Stimulated activated CD4-positive, alpha-beta T cell treated with anti-CD3 and anti-CD28 coated beads, Interleukin-12 subunit alpha, Interleukin-12 subunit beta, amount 100 ng/mL, for 24 hours (primary cell): ENCODE measurements at places on chromosomes 3 and 15.

DNA sequence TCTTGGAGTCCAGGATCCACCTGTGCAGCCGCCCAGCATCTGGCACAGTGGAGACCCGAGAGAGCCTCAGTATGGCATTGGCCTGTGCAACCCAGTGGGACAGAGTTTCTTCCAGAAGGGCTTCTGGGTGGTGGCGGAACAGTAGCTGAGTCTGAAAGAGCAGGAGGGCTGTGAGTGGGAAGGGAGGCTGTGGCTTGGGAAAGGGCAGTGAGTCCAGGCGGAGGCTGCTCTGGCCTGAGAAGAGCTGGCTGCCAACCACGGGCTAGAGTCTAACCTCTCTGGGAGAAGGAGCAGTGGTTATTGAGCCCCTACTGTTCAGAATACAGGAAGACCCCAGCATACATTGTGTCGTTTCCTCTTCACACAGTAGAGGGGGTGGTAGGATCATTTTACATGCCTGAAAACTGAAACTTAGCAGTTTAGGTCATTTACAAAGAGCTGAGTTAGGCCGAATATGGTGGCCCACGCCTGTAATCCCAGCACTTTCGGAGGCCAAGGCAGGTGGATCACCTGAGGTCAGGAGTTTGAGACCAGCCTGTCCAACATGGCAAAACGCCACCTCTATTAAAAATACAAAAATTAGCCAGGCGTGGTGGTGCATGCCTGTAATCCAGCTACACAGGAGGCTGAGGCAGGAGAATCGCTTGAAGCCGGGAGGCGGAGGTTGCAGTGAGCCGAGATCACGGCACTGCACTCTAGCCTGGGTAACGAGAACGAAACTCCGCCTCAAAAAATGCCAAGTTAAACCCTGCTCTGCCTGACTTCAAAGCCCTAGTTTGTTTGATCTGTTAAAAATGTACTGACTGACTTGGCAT is 3.2 kb downstream of the AEN start:
- DNase-seq = no peak

DNA sequence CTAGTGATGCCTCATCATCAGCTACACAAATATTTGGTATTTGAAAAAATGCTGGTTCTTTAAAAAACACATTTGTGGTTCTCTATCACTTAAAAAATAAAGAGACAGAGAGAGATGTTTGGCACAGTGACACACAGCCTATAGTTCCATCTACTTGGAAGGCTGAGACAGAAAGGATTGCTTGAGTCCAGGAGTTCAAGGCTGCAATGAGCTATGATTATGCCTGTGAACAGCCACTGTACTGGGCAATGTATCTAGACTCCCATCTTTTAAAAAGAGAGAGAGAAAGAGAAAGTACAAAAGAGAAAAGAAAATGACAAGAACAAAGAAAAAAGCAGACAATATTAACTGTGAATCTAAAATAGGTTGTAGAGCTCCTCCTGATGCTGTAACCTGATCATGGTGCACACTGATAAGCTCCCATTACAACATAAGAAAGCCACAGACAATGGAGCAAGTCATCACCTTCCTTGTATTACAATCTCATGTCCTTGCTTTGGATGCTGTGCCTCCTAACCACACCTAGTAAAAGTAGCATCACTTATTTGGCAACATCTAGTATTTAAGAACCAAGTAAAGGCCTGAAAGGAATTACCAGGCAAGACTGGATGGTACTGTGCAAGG is 31.7 kb upstream of the MAP4 start:
- DNase-seq = no peak

DNA sequence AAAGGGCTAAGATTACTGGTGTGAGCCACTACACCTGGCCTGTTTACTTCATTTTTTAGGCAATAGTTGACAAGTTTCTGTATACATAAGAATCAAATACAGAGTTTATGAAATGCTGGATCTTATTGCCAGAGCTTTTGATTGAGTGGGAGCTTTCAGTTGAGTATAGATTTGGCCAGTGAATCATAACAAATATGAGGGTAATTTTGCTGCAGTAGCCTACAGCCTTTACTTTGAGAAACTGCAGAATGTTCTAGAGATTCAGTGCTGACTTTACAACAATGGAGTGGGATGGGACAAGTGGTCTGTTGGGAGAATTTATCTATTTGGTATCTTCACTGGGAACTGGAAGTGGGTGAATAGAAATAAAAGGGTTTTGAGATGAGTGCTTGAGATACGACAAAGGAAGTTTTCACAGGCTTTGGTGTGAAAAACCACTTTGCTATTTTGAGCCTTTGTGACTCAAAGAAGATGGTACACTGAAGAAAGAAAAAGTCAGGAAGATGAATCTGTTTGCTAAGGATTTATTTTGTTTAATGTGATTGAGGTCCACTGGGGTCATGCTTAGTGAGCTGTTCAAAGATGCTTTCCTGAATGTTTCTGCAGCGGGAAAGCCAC is 227.8 kb downstream of the UBE2E2 start:
- DNase-seq = no peak

DNA sequence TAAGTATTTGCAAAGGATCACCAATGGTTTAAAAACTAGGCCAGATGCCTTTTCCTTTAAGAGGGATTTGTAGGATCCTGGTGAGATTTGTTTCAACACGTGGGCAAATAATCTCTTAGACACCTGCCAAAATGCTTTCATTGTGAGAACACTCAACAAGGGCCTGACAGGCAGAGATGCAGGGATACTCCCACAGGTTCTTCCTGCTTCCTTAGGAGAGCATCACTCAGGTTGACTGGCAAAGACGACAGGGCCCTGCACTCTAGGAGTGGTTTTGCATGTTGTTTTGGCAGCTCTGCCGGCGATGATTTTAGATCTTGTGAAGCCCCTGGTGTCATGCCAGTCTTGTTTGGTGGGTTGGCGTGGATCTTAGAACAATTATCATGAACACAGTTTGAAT is 184.5 kb downstream of the NR1D2 start:
- no peak for DNase-seq

- no peak for DNase-seq
These were observed 419.6 kb upstream of the TGFBR2 start for GRCh38 chr3:30186741-30187219.

DNA sequence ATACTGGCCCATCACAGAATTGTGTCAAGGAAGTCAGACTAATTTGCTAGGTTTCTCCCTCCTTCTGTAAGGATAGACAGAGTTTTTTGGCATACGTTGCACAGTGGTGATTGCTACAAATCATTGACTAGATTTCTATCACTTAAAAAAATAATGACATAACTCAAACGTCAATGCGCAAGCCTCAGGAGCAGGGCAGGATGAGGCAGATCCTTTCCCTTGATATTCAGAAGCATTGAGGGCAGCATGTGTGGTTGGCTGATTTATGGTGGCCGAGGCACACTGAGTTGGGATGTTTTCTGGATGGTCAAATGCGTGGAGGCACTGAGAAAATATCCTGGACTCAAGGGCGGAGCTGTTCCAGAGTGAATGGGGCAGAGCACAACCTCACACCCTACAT is 14.4 kb downstream of the THSD4 start:
- DNase-seq = no peak

- no peak for DNase-seq
These were observed 738.4 kb upstream of the ALCAM start for GRCh38 chr3:104628185-104628789.

DNA sequence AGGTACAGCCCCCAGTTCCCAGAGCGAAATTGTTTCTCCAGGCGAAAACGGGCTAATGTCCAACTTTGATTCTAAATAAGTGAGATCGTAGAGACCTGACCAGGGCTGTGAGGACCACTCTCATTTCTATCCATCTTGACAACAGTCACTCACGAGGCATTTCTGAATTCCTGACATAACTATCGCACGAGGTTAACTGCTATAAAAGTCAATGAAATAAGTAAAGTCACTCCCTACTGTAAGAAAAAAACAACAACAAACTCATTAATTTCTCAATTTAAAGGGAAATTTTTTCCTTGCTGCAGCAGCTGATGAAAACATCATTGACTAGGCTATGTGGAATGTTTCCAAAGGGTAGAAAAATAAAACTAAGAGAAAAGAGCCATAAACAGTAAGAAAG is 69.1 kb downstream of the GREM1 start:
- no peak for DNase-seq

GRCh38 chr15:22262613-22263020 is 182.3 kb downstream of the OR4M2 start:
- DNase-seq = no peak

DNA sequence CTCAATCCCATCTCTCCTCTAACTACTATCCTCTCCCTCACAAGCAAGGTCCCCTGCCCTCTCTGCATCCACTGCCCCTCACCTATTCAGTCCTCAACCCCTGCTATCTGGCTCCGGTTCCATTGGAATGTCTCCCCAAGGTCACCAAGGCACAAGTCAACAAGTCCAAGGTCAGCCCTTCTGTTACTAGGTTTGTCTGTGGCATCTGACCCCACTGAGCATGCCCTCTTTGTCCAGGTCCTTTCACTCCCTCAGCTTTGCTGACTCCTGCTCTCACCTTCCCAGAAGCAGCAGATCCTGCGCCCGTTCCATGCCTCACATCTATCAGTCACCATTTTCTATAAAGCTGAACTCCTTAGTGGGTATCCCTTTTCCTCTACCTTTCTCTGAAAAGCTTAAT is 8.3 kb upstream of the SEMA7A start:
- no peak for DNase-seq

- DNase-seq = no peak
These were observed at the start of gene RTP4 for GRCh38 chr3:187368251-187369088. TSS of gene RTP4 (plus strand) at chr3:187368385. CDS start at chr3:187368442, 57 bp downstream.

- DNase-seq = no peak
These were observed 172.8 kb downstream of the PLCH1 start for GRCh38 chr3:155572085-155572484.

GRCh38 chr3:116384717-116385116 is 60.6 kb downstream of the LSAMP start:
- DNase-seq = no peak

DNA sequence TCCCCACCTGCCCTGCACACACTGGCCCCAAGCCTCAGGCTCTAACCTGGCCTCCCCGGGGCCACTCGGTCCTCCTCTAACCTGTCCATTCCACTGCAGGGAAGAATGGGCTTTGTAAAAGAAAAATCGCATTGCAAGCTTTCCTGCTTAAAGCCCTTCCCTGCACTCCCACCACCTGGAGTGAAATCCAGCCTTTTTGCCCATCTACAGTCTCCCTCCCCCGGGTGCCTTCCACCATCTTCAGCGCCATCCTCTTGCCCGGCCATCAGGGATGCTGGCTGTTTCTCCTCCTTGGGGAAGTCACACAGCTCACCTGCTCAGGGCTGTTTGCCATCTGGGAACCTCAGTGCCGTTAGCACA is 266.9 kb downstream of the OCA2 start:
- DNase-seq = no peak

- DNase-seq = no peak
These were observed 31.8 kb downstream of the UPK1B start for GRCh38 chr3:119205209-119205608.

GRCh38 chr3:19103510-19103909 is 44.8 kb upstream of the KCNH8 start:
- no peak for DNase-seq

- no peak for DNase-seq
These were observed 186.0 kb downstream of the UBE2E2 start for GRCh38 chr3:23389089-23389488.

GRCh38 chr3:138675393-138675792 is 66.8 kb downstream of the FAIM start:
- DNase-seq = no peak

DNA sequence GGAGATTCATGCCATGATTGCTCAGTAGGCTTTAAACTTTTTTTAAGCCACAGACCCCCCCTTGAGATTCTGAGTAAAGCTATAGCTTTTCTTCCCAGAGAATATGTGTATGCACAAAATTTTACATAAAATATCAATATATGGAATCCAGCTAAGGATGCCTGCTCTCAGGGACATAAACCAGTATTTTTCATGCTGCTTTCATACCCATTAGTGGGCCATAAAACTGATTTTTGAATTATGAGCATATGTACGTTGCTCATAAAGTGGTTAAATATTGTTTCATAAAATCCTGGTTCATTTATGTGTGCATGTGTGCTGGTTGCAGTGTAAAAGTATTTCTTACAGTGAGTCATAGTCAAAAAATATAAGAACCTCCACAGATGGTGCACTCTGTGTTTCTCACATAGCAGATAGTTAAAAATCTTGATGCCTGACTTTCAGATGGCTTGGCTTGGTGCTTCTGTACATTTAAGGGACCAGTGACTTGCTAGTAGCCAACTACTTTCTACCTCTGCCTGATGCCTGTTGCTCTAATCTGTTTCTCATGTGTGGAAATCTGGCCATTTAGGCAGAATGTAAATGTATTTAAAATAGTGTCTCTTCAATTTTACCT is 71.9 kb downstream of the ARHGEF26 start:
- DNase-seq = no peak

DNA sequence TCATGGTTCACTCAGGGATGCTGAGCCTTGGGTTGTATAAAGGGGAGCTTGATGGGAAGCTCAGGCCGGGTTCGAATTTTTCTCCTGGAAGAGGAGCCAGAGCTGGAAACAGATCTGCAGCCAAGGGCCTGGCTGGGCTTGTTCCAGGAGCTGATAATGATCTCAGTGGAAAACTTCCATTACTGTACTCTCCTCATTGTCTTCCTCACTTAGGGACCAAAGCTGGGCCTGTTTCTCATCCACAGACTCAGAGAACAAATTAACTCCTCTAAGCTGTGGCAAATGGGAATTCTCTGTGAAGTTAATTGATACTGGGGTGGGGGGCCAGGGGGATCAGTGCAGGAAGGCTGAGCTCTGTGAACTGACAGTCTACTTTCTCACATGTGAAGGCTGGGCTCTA is 92.0 kb downstream of the PRICKLE2 start:
- no peak for DNase-seq

DNA sequence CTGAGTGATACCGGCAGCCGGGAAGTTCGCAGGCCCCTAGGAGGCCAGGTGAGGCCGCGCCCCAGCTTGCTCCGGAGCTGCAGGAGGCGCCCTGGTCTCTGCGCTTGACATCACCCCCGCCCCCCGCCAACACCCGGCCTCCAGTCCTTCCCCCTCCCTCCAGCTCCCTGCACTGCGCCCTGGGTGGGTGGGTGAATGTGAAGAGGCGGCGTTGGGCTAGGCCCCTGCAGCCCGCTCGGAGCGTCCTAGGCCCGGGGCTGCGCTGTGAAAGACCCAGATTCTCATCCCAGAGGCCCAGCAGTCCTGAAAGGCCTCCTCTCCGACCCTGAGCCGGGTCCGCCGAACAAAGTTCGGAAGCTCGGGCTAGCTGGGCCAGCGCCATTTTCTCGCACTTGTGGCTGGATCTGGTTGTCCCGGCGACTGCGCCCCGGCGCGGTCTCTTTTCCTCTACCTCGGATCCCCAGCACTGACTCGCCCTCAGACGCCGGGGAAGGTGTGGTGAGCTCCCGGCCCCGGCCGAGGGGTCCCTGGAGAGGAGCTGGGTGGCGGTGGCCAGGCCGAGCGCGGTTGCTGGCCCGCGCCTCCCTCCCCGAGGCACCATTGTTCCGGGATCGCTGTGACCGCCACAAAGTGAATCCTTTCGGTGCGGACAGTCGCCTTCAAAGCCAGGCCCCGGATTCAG is 12.9 kb downstream of the ZIC4 start:
- no peak for DNase-seq

- no peak for DNase-seq
These were observed 55.5 kb downstream of the BTD start for GRCh38 chr3:15657016-15657415.

- DNase-seq = no peak
These were observed 35.4 kb downstream of the AADACL2 start for GRCh38 chr3:151769175-151769574.
